Smooth muscle cell of the pulmonary artery (primary cell): ENCODE measurements at places on chromosomes 2 and 18. TPM values are rescaled to one million over a fixed set of nuclear protein-coding genes. Genes with fewer than 3 reads are reported as not detected.

Gene GAREM2
- 1.7 and 2.4 TPM in 2 replicates for total RNA-seq

Gene CD8A
- total RNA-seq: 0.07 TPM in 1 of 2 replicates, not detected in the other

Gene IL36B
- not detected in 2 replicates for total RNA-seq

Gene CHRNA1
- 0.10 and 0.33 TPM in 2 replicates for total RNA-seq

Gene TMEM37
- total RNA-seq: 0.10 TPM in 1 of 2 replicates, not detected in the other

Gene RBM43
- total RNA-seq: 5.6 and 8.1 TPM in 2 replicates

Gene WNT10A
- total RNA-seq: not detected in 2 replicates

Gene SLC23A3
- 2.9 and 8.1 TPM in 2 replicates for total RNA-seq

Gene GKN2
- total RNA-seq: not detected in 2 replicates

Gene CYBRD1
- total RNA-seq: 265 and 312 TPM in 2 replicates

Gene TSPYL6
- not detected in 2 replicates for total RNA-seq

Gene HSBP1L1
- 3.9 and 4.2 TPM in 2 replicates for total RNA-seq

Gene SFTPB
- total RNA-seq: not detected in 2 replicates

Gene KCNE4
- total RNA-seq: 37.7 and 120 TPM in 2 replicates

Gene CCDC138
- 1.5 and 2.0 TPM in 2 replicates for total RNA-seq

Gene ERFE
- total RNA-seq: 0.56 and 4.8 TPM in 2 replicates

Gene SGPP2
- total RNA-seq: not detected in 2 replicates

Gene CHRND
- not detected in 2 replicates for total RNA-seq

Gene GPR55
- total RNA-seq: not detected in 2 replicates

Gene ERBB4
- total RNA-seq: 2.6 and 6.4 TPM in 2 replicates

Gene RIT2
- total RNA-seq: not detected in 2 replicates

Gene PCARE
- total RNA-seq: not detected in 2 replicates

Gene ANKRD30B
- total RNA-seq: 0.73 and 1.4 TPM in 2 replicates

Gene SPHKAP
- total RNA-seq: 0.13 TPM in 1 of 2 replicates, not detected in the other

Gene FAM210A
- 39.8 and 49.6 TPM in 2 replicates for total RNA-seq

Gene GALNT3
- 1.8 and 6.3 TPM in 2 replicates for total RNA-seq
